ENCODE measurements at places on chromosomes 11 and 22.

DNA sequence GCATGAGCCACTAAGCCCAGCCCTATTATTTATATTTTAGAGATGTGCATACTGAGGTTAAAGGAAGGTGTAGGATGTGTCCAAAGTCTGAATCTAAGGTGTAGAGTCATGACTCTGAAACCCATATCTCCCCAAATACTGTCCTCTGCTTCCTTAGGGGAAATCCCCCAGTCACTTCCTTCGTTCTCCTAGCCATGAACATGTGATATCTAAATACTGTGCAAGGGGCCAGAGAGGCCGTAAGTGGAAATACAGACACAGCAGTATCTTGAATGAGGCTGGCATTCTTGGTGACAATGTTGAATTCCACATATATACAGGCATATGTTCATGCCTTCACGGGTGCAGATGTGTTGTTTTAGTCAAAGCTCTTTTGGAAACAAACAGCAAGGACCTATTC, 21.3 kb upstream of the PATZ1 start:
- no peak for DNase-seq

DNA sequence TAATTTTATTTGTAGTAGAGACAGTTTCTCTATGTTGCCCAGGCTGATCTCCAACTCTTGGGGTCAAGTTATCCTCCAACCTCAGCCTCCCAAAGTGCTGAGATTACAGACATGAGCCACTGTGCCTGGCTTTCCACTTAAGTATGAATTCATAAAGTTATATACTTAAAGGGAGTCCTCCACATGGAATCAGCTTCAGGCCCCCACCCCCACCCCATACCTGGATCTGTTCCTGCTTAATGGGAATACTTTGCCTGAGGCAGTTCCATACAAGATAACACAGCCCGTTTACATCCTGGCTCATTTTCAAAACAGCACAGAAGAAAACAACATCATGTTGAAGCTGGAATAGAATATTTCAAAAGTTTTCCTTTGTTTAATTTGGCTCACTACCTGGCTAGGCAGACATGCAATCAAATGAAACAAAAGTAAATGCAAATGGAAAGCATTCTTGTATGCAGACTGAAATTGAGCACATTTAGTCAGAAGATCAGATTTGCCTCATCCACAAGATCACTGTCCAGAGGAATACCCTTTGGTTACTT, 82.4 kb downstream of the FAT3 start:
- DNase-seq = no peak

DNA sequence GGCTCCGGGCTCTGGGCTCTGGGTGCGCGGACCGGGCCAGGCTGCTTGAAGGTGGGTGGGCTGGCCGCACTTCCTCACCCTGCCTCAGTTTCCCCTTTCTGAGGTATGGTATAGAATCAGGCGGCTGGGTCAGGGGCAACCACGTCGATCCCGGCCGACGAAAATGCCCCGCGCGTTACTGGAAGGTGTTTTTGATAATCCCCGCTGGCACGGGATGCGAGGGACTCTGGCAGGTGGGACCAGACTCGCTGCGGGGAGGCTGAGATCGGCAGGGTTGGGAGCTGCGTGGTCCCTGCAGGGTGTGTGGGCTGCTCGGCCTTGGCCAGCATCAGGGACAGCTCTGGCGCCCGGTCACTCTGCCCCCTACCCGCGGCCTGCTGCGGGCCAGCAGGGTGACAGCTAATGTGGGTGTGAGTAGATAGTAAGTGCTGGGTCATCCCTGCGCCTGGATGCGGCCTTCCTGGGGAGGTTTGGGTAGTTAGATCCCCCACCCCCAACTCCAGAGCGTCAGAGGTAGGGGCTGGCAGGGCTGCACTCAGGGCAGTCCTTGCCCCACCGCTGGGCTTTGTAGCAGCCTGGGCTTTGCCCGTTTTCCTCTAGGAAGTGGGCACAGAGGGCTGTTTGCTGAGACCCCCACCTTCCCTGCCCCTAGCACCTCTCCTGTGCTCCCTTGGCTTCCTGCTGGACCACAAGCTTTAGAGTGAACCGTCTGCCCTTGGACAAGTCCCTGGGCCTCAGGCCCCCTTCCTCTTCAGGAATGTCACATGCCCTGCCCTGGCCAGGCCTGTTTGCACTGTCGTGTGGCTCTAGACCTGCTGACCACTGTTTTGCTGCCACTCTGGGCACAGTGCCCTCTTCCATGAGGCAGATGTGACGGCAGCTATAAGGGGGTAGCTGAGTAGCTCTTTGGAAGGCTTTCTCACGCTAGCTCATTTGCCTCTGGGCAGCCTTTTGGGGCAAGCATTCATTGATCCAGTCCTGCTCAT, 579 bp downstream of the TANGO2 start:
- DNase-seq = peak; percentile 90

DNA sequence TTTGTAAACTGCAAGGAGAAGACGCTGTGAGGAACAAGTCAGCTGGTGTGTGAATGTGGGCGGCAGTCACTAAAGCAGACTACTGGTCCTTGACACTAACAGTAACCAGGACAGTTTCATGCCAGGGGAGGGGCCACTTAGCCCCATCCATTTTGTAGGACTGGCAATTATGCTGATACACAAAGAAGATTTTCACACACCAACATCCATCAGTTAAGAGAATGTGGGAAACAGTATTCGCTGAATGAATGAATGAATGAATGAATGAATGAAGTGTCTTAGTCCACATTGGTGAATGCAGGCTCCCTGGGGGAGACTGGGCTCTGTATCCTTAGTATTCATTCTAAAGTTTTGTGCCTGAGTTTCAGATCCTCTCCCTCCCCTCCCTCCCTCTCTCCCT, 590.4 kb downstream of the BRD1 start:
- DNase-seq = no peak

- no peak for DNase-seq
Measured at GRCh38 chr11:121839781-121840180, 276.2 kb downstream of the BLID start.

DNA sequence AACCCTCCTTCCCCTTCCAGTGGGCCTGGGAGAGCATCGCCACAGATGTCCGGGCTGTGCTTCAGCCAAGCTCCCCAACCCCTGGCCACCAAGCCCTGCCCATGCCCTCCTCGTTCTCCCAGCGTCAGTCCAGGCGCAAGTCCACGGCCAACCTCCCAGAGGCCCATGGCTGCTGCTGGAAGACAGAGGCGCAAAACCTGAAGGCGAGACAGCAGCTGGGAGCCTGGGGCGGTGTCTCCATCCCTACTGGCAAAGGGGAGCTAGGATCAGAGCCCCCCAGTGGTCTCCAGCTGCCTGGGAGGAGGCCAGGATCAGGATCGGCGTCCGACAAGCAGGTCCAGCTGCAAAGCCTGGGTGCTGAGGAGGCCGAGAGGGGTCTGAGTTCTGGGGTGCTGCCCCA, 1.9 kb downstream of the TSGA10IP start:
- no peak for DNase-seq

DNA sequence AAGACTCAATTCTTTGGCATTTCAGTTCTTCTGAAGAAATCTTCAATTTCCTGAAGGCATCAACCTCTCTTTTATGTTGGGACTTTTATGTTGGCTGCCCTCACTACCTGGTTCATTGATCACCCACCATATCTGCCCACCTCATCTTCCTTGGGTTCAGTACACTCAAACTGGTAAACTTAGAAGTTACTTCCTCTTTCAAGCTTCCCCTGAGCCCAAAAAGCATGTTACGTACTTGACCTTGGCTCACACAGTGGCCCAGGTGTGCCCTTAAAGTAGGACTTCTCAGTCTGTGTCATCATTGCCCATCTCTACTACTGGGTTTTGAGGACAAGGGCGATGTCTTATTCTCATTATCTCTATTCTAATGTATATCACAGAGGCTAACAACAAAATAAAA, 86.1 kb downstream of the GRIA4 start:
- DNase-seq = no peak

- DNase-seq = no peak
Measured at GRCh38 chr11:85086504-85087284, 540.5 kb downstream of the DLG2 start.

All from globus pallidus (tissue), 1 donor.